ENCODE measurements at places on chromosomes 13 and 19.

- no peak for DNase-seq
Measured at GRCh38 chr19:35216833-35217648, 11.5 kb downstream of the FAM187B start.

GRCh38 chr13:31824705-31825517, 85.6 kb downstream of the RXFP2 start:
- no peak for DNase-seq

DNA sequence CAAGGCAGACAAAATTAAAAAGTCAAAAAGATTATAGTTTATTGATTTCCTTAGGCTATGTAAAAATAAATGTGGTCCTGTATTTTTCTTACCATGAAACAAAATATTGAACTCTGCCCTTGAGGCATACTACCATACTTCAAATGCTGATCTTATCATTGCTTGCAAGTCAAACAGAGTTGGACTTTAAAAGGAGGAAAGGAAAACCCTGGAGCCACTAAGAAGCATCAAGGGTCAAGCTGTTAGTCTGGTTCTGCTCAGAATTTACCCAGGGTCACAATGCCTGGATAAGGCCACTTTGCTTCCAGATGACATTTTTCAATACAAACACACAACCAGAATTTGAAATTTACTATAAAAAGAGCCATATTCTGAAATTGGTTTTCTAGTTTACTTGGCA, 2.2 kb upstream of the FREM2 start:
- peak; percentile 28 for DNase-seq

GRCh38 chr13:31166591-31166990, 4.9 kb upstream of the HSPH1 start:
- DNase-seq = no peak

GRCh38 chr19:50486823-50487515, 10.3 kb upstream of the GARIN5A start:
- DNase-seq = no peak

DNA sequence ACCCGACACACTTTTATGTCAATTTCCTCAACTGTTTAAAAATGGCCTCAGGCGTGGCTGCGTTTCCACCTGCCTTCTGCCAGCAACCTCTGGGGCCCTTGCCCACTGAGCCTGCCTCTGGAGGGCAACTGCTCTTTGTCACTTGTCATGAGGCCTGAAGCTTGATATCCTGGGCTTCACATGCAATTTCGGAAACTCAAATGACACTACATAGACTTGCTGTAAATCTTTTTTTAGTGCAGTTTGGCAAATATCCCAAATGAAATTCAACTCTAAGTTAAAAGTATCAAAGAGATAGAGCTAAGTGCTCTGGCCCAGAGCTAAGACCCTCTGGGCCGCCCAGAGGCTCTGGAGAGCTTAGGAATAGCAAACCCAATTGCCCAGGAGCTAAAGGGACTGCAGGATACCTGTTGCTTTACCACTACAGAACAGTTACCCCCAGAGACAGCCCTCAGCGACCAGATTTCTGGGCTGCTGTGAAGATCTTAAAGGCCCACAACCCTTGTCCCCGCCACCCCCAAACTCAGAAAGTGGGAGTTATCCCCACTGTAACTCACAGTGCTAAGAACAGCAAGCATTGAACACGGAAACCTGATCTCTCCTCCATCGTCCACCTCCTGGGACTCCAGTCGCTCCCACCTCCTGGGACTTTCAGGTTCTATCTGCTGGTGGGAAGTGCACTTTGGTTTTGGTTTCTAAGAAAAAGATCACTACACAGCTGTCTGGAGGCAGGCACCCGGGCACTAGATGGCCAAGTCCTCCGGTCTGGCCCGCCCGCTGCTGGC, 19.4 kb downstream of the GJA3 start:
- no peak for DNase-seq

- no peak for DNase-seq
Measured at GRCh38 chr13:43245374-43245964, 222.1 kb downstream of the DNAJC15 start.

GRCh38 chr13:74003374-74003773, 130.8 kb downstream of the KLF12 start:
- no peak for DNase-seq

DNA sequence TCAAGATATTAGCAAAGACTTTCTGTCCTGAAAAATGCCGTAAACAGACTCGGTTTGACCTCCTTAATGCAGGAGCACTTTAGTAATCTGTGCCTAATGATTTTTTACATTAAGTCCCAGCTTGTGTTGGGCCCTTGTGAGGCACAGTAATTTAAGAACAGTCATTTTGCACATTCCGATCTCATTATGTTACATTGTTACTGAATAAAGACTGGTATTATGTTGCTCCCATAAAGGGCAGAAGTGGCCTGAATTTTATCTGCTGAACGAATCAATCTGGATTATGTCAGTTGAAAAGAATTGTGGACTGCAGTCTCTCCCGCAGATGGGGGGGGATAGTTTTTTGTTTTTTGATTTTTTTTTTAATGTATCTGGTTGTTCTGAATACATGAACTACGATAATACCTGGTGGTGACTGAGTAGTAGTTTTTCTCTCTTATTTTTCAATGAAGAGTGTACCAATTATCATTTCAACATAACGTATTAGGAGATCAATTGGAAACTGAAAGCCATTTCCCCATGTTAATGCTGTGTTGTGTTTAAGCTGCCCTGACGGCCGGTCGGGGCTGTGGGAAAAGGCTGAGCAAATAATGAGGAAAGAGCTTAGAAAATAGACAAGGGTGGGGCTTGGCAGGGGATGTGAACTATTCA, 290.2 kb downstream of the ZNF536 start:
- peak; percentile 3 for DNase-seq

- no peak for DNase-seq
Measured at GRCh38 chr13:37168926-37169325, 63.5 kb upstream of the CSNK1A1L start.

DNA sequence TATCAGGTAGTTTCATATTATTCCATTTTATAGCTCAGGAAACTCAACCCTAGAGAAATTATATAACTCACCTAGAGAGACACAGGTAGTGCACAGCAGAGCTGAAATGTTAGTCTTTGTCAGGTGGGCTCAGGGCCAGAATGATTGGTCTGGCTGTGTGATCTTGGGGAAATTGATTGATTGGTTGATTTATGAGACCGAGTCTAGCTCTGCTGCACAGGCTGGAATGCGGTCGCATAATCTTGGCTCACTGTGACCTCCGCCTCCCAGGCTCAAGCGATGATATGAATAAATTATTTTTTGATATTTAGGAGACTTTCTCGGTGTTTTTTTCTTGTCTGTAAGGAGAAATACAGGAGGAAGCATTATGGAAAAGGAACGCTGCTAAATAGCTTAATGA, 239.9 kb upstream of the SLC10A2 start:
- no peak for DNase-seq

DNA sequence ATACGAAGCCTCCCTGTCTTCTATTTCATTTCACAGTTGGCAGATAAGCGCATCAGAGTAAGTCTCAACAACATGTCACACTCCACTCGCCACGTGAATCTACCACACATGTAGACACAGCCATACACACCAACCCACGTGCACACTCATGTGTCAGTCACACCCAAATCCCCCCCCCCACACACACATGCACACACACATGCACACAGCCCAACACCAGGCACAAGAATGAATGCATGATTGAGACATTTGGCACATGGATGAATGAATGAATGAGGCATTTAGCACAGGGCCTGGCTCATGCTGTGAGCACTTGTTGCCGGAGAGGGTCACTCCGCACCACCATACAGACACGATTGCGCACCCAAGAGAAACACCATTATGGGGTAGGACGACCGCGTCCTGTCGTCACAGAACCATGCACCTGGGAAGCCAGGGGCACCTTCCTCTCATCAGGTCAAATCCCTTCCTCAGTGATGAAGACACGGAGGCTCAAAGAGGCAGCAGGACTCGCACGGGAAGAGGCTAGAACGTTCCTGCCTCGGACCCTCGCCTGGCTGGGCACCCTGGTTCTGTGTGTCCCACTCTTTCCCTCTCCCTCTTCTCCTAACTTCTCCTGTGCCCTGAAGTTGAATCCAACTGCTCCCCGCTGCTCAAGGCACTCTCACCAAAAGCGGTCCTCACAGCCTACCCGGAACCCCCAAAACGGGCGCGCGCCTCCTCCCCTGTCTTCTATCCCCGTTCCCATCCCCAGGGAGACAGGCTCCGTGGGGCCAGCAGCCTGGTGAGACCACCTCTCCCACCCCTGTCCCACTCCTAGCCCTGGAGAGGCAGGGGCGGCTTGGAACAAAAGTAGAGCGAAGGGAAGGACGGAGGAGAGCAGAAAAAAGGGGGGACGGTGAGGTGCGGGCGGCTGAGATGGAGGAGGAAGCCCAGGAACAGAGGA, 1.3 kb downstream of the MEIS3 start:
- no peak for DNase-seq

DNA sequence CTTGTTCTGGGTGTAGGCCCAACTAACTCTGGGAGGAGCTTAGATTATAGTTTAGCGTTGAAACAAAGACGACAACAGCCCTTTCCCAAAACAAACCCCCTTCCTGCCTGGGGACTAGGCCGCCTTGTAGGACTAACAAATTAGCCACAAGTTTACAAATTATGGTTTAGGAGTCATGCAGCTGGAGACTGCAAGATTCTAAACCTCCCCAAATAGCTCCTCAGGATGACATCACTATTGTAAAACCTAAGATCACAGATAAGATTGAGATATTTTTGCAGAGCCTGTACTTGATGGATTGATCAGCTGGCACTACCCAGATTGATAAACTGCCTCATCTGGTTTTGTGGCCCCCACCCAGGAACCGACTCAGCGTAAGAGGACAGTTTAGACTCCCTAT, 2.3 kb upstream of the SLC25A15 start:
- DNase-seq = no peak

DNA sequence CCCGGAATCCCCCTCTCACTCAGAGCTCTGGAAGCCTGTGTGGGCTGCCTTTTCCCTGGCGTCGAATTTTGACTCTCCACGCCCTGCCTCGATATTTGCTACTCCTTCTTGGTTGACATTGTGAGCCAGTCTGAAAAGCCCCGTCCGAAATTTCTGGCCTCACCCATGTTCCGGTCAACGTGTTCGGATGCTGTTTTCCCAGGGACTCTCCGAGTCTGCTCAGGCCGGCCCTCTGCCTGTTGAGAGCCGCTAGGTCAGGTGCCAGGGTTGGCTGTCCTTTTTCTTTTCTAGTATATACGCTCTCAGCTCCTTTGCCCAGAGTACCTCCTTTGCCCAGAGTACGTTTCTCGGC, 6.8 kb upstream of the DGKH start:
- DNase-seq = peak; percentile 64

DNA sequence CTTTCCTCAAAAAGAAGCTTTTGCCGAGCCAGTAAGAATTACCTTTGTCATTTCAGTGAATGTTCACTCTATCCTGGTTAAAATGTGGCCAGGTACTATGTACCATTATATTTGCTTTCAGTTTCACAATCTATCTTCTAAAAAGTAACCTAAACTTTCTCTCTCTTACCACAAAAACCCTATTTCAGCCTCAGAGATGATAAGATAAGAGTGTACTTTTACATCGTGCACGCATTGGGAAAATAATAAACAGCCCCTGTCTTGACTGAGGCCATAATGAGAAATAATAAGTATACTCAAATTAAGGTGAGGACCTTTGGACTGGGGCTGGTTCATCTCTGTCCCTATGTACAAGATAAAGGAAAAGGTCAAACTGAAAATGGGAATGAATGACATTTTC, 77.7 kb downstream of the ZNF726 start:
- no peak for DNase-seq

GRCh38 chr13:113905942-113906341, 42.1 kb upstream of the GAS6 start:
- no peak for DNase-seq

GRCh38 chr19:29285878-29286277, 72.9 kb upstream of the UQCRFS1 start:
- DNase-seq = no peak

GRCh38 chr13:41588899-41589298, 131.5 kb downstream of the RGCC start:
- DNase-seq = no peak

- no peak for DNase-seq
Measured at GRCh38 chr13:43475140-43475539, 311.6 kb downstream of the ENOX1 start.

DNA sequence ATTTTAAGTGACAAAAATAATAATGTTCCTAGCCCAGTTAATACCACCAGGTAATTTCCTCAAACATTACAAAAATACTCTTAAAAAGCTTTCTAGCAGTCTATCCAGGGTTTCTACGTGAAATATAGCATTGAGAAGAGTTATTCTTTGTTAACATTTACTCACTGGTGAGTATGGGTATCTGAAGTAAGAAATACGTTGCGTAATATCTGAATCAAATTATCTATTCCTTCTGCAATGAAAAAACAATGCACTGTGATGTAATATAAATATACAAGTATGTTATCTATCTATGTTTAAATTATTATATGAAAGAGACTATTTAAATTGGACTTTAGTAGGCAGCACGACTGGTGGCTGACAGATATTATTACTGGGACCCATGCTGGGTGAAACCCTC, 5.7 kb upstream of the IGFL2 start:
- no peak for DNase-seq

GRCh38 chr13:77952737-77953136, 34.1 kb upstream of the EDNRB start:
- no peak for DNase-seq

GRCh38 chr19:48514123-48514458, 2.5 kb upstream of the LMTK3 start:
- no peak for DNase-seq

DNA sequence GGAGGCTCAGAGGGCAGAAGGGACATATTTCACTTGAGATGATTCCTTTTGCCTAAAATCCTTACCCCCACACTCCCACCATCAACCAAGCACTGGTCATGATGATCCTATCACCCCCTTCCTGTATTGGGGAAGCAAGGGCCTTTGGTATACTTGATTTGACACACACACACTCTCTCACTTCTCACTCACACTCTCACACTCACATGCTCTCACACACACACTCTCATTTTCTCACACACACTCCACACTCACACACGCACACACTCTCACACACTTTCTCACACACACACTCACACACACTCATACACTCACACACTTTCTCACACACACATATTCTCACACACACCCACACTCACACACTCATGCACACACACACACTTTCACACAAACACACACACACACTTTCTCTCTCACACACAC, 8.6 kb downstream of the RGCC start:
- no peak for DNase-seq

- DNase-seq = no peak
Measured at GRCh38 chr19:28497887-28498286, 715.1 kb downstream of the UQCRFS1 start.

- no peak for DNase-seq
Measured at GRCh38 chr19:5123646-5124045, 154.7 kb downstream of the KDM4B start.
